ENCODE measurements at places on chromosomes 3 and 15.

- DNase-seq, result no peak
These were observed 7.7 kb downstream of the POU1F1 start for GRCh38 chr3:87268646-87269211.

DNA sequence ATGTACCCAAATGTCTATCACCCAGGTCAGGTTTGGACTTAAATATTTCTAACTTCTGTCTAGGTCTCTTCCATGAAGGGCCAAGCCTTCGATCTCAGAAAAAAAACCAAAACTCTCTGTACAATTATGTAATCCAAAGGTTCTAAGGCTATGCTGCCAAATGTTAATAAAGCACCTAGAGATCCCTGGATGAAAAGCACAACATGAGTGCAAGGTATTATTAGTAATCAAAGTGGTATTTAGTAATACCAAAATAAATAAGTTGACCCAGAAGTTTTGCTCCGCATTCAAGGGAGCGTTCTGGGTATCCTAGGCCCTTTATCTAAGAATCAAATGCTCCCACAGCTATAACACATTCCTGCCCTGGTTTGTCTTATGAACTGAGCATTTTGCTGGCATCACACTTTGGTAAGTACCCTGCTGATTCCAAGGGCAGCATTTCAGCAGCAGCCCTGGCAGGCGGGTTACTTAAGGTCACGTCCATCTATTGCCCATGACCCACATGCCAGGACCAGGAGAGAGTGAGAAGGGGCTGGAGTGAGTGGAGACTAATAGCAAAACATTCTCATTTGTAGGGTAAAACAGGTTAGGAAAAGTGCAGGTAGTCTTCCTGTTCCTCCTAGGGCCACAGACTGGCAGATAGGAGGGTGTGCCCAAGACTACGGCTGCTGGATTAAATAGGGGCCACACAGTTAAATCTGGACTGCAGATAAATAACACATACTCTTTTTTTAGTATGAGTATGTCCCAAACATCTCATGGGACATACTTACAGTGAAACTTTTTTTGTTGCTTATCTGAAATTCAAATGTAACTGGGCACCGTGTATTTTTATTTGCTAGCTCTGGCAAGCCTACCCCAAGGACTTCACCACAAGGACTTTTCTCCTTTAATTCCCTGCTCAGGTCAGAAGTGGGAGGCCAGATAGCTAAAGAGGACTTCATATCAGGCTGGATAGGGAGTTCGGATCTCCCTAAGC is 76.0 kb upstream of the SNRK start:
- DNase-seq, result no peak

DNA sequence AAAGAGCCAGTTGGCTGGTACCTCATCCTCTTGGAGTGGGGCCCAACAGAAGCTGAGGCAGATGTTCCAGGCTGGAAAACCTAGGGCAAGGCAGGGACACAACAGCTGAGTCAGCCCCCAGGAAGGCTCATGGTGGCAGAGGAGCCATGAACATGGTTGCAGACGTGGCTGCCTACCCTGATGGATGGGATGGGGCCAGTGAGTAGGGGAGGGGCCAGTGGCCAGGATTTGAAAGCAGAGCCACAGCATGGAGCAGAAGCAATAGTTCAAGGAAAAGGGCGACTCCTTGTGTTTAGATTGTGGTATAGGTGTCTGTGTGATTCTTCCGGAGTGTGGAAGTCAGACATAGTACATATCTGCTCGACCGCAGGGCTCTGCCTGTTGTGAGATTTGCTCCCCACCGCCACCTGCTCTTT is 24.2 kb downstream of the PXYLP1 start:
- no peak for DNase-seq

DNA sequence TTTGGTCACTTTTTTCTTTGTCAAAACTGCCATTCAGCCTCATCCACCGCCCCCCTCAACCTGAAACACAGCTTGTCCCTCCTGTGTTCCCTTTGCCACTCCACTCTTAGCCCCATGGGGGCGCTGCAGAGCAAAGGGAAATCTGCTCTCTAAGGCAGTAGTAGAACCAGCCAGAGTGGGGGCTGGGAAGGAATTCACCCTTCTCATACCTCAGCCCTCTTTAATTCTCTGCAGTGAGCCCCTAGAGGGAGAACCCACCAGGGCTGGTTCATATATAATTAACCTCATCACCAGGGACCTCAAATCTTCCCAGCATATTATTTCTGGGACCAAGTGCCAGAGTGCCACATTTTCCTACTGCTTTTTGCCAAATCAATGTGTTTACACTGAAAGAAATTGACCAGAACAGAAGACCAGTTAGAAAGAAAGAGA is 2.8 kb upstream of the BCL6 start:
- peak; percentile 63 for DNase-seq

- DNase-seq, result no peak
These were observed 16.1 kb upstream of the BLM start for GRCh38 chr15:90701048-90701447.

DNA sequence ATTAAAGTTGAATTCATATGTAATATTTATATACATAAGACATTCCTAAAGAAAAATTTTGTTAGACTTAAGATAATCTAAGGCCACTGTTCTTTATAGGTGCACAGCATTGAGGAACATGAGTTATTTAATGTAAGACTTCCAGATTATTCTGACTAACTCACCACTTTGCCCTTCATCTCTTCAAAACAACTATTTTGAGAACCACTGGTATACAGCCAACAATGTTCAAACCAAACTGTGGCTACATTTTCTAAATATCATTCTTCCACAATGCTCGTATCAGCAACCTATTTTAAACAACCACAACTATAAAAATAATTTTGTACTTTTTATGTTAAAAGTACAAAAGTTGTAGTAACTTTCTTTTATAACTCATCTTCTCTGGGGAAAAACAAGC is 199.8 kb upstream of the ALCAM start:
- DNase-seq, result no peak

- peak; percentile 56 for DNase-seq
These were observed 32.4 kb downstream of the SELENOT start for GRCh38 chr3:150635526-150635925.

DNA sequence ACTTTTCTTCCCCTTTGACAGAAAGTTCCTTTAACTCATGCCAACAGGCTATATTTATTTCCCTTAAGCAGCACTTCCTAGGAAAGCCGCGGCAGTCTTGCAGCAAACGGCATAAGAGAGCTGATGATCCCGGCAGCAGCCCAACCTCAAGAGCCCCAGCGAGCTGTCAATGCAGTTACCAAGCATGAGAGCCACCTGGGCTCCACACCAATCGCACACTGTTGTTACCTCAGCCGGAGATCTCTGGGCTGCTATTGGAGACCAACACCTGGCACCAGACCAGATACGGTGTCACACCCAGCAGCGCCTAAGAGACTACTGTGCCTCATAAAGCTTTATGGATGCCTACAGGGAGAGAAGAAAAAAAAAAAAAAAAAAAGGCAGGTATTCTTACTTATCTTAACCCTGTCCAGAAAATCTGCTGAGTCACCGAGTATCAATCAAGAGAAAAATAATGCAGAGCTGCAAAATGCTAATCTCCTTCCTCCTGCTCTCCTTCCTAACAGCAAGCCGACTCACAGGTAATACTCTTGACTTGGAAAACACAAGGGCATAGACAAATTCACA is 11.7 kb downstream of the ABCC5 start:
- peak; percentile 34 for DNase-seq

DNA sequence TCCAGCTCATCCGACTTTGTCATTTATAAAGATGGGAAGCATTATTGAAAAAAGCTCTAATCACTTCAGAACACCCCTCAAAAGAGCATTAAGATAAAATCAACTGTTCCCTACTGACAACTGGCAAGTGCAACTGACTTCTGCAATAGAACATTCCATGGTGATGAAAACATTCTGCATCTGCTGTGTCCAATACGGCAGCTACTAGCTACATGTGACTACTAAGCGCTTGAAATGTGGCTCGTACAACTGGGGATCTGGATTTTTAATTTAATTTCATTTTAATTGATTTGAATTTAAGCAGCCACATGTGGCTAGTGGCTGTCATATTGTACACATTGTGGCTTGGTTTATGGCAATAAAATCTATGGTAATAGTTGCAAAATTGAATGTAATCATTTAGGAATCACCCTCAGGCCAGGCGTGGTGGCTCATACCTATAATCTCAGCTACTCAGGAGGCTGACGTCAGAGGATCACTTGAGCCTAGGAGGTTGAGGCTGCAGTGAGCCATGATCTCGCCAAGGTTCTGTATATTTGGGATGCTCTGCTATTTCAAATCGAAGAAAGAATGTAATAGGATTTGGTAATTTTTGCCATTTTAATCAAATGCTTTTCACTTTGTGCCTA is 390.3 kb downstream of the GABRB3 start:
- DNase-seq, result no peak

DNA sequence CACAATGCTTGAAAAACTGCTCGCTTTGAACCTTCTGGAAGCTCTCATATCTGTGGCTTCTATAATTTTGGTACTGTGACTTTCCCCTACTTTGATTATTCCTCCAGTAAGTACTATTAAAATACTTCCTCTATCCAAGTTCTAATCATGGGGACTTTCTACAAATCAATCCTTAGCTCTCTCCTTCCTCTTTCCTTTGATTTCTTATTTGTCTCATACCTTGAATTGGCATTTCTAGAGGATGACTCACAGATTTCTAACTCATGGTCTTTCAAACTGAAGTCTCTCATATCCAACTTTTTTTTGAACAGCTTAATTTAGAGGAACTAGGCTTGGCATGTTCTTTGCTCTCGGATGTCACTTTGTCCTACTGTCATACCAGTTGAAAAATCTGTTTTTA is 241.8 kb downstream of the TBC1D5 start:
- DNase-seq, result no peak

GRCh38 chr3:4724051-4724629 is 231.0 kb downstream of the ITPR1 start:
- DNase-seq, result no peak

DNA sequence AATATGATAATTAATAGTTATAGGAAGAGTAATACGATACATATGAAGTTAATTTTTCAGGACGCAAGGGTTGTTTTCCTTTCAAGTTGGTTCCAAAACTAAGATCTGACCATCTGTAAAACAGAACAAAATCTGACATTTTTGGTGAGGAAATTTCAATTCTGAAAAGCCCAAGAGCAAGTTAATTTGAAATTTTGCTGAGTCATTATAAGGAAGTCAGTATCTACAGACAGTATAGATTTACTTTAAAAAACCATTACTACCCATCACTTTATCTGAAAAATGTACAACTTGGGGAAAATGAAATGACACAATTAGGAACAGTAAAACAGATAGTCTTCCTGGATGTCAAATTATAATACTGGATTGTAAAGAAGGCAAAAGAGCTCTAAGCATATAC is 12.5 kb downstream of the INTS14 start:
- no peak for DNase-seq

GRCh38 chr3:176296066-176296597 is 901.1 kb downstream of the TBL1XR1 start:
- no peak for DNase-seq

DNA sequence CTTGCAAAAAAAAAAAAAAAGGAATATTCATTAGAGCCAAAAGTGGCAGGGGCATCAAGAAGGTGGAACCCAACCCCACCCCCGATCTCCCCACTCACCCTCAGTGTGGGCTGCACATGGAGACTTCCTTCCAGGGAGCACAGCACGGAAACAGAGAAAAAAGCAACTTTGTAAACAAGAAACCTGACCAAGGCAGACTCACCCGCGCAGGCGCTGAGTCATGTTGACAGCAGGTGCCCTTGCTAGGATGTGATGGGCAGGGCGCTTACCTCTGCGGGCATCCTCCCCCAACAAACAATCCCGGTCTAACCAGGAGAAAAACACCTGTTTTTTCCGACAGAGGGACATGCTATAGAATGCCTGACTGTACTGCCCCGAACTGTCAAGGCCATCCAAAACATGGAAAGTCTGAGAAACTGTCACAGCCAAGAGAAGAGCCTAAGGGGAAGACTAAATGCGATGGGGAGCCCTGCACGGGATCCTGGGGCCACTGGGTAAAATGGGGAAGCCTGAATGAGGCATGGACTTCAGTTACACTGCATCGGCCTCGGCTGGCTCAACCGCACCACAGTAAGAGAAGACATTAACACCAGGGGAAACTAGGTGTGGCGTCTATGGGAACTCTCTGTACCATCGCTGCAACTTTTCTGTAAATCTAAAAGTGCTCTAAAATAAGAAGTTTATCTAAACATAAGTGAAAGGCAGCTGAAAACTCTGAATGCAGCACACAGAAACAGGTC is 66.7 kb upstream of the GATA2 start:
- DNase-seq, result no peak

DNA sequence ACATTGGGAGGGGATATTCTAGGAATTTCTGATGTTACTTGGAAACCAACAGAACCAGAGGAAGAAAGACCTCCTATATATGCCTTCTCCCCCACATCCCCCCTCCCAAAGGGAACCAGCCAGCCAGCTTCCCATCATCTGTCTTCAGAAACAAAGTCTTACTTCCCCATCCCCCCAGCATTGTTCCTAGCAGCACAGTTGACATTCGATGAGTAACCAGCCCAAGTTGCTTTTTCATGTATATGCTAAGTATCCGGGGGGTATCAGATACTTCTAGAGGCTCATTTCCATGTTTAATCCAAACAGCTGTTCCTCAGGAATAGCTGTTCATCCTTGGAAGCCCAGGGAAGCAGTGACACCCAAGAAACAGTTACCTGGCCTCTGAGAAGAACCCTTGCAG is 16.0 kb downstream of the RMDN3 start:
- no peak for DNase-seq

GRCh38 chr3:183975981-183976662 is 41.6 kb downstream of the ABCC5 start:
- no peak for DNase-seq

DNA sequence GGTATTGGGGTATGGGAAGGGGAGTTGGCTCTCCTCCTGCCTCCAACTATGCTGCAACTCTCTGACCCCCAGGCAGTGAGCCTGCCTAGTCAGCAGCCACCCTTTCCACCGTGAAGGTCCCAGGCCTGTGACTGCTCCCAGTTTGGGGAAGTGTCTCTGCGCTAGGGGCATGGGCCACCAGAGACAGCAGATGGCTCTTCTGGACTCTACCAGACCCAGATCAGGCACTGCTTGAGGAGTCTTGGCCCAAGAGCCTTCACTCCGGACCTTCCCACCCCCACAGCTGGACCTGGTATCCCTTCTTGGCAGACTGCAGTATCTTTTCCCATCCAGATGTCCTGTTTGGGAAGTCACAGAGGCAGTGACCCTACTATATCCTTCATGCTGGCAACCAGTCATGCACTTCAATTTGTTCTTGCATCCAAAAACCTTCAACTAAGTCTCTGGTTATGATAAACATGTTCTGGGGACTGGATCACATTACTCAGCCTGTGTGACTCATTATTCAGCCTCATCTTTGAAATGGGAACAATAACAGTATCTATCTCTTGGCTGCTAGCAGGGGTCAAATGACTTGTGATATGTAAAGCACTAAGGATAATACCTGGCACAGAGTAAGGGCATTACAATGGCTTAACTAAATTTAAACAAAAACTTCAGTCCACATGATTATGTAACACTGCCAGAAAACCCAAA is 62.7 kb downstream of the POMGNT2 start:
- DNase-seq, result no peak

- DNase-seq, result no peak
These were observed 96.3 kb downstream of the TPRG1 start for GRCh38 chr3:189267981-189268613.

GRCh38 chr3:134863915-134864314 is 68.9 kb downstream of the EPHB1 start:
- no peak for DNase-seq

- DNase-seq, result no peak
These were observed at the start of gene STRIT1 for GRCh38 chr3:155293516-155293915. Gene STRIT1 (minus strand): TSS chr3:155293683.
